ENCODE measurements at places on chromosomes 6 and 20.

DNA sequence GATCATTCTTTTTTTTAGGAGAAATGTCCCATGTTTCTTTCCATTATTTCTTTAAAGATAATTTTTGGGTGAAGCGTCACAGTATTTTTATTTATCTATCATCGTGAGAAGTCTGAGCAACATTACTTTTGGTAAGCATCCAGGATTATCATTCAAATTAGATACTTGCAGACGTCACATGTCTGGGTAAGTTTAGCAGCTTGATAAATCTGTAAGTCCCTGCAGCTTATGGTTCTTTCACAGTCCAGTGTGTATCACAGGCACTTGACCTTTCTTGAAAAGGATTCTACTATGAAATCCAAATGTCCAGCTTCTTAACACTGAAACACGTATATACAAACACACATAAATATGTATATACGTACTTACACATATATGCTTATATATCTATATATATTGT lies 359.4 kb downstream of the ESR1 start:
- no peak for DNase-seq

GRCh38 chr20:15100506-15101160 lies 763.2 kb upstream of the FLRT3 start:
- DNase-seq: no peak

DNA sequence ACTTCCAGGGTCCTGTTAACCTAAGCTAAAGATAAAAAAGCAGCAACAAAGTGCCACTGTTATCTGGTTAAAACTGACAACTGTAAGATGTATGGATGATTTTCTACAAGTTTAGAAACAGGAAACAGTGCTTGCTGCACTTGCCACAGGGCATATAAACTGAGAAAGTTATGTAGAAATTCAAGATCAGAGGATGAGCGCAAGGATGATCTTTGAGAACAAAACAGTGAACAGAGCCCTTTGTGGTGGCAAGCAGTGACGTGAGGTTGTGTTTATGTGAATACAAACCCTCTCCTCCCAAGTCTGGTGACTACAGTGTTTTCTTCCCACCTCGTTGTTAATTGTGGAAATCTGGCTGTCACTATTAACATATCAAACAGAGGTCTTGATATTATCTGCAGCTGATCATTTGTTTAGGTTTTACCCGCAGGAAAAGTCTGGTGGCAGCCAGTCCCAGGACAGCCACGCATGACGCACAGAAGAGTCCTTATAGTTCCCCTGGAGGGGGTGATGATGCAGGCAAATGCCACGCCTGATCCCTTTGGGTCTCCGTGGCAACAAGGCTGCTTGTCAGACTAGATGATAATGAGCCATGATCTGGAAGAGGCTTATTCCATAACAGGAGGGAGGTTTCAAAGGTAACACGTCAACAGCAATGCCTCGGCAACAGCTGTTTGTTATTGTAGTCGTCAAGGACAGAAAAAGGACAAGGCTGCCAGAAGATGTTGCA lies 43.1 kb upstream of the TNFAIP3 start:
- no peak for DNase-seq

DNA sequence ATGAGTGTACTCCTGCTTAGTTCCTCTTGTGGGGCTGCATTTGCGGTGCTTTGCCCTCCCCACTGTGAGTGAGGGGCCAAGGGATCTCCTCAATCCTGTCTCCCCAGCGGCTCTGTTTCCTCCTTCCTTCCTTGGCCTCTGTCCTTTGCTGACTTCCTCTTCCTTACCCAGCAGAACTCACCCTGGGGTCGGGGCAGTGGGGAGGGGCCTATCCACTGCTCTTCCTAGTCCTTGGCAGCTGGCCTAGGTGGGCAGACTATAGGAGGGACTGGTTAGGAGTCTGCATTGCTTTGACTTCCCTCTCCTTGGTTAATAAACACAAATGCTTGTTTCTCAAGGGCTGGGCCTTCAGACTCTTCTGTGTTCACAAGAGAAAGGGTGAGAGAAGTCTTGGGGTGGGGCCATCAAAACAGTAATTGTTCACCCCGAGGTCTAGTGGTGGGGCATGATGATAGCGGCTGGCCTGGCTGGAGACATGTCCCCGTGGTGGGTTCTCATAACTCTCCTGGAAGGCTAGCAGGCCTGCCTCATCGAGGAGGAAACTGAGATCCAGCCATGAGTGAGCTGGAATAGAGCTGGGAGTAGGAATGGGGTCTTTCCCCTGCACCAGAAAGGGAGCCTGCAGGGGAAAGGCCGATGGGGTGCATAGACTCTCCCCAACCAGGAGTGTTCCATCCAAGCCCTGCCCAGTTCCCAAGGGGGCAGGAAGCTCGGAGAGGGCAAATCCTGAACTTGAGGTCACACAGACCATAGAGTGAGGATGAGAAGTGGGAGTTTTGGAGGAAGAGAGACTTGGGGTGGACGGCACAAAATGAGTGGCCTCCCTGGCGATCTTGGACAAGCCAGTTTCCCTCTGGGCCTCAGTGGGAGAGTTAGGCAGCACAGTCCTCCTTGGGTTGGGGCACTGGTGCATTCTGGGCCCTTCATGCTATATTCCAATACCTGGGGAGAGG lies 12.7 kb downstream of the FAM110A start:
- no peak for DNase-seq

DNA sequence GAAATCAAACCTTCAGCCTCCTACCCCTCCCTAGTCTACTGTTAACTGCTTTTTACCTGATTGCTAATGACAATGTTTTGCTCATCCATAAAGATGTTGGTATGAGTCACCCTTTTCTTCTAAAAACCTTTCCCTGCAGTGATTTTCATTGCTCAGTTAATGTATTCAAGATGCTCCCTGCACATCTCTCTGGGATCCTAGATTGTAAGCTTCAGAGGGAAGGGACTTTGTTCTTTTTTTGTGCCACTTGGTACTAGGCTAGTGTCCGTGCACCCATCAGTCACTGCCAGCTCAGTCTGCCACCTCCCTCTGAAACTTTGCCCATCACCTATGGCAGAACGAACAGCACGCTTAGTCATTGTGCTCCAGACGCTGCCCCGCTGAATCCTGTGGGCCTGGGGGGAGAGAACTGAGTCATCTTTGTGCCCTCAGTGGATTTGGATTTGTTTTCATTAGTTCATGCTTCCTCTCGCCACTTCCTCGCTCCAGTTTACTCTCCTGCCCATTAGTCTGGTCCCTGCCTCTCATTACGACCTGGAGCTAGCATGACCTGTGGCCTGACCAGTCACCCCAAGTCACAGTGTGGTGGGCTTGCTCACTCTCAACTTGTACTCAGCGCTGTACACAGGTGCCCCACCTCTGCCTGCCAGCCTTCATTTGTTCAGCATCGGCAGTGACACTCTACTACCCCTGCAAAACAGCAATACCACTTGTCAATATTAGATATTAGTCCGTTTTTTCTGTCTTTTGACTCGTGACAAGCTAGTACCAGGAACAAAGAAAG lies 78.0 kb upstream of the TMEM181 start:
- DNase-seq: no peak

GRCh38 chr20:51271931-51272330 lies 249.0 kb upstream of the KCNG1 start:
- no peak for DNase-seq

GRCh38 chr20:33280775-33281174 lies 2.2 kb upstream of the BPIFB1 start:
- no peak for DNase-seq

GRCh38 chr6:39214120-39214813 lies 15.0 kb downstream of the KCNK5 start:
- no peak for DNase-seq

DNA sequence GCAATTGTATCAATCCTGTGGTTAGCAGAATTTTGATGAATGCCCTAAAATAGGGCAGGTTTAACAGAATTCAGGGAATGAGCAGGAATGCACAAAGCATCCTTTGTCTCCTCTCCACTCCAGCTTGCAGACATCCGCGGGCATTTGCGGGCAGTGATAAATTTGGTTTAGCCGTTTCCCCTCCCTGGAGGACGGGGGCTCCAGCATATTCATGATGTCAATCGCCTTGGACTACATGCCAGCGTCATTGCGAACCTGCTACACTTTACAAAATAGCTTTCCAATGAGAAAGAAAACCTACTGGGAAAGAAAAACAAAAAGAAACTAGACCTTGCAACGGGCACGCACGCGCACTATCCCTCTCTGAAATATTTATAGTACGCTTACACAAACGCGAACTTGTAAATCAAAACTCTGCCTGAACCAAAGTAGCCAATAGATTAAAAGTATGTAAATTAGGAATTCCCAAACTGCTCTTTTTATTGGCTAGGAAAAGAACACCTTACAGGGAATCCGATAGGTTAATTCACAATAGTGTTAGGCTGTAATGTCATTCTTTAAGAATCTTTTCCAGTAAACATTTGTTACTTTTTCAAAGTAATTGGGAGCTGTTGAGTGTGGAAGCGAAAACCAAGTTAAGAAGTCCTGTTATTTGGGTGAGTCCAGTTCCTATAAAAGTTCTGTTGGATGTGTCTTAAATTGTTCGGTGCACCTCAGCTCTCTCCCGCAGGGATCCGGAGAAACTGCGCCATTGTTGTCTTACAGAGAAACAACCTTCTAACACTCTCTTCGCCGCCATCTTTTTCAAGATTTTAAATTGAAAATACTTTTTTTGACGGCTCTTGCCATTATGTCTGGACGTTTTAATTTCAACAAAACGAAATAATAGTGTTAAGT lies 136.7 kb downstream of the HFE start:
- DNase-seq: peak; percentile 22

GRCh38 chr6:90973188-90973587 lies 386.3 kb upstream of the MAP3K7 start:
- no peak for DNase-seq

DNA sequence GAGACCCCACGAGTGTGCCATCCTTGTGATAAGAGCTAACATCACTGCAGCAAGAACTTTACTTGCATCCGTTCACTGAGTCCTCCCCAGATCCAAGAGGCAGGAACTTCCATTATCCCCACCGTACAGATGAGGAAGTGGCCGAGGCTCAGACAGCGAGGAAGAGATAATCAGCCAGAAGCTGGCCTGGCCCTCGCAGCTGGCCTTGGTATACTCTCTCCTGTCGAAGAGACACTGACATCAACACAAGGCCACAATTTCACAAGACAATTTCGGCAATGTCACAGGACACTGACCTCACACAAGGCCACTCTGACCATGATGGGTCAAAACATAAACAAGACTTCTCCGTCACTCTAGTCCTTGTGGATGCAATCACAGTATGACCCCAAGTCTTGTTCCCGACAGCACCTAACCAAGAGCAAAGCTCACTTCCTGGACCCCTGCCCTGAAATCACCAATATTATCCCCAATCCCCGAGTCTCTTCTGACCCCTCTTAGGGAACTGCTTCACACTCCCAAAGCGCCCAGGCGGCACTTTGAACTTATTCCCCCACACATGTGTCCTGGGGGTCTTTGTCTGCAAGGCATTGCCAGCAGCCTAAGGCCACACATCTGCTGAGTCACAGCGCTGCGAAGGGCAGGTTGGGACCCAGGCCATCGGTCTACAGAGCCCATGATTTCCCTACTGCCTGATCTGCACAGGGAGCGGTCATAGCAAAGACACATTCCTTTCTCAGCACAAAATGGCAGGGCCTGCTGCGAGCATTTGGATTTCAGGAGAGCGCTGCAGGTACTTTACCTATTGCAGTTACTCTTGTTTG lies 14.8 kb upstream of the VAPB start:
- no peak for DNase-seq

- no peak for DNase-seq
Measured at GRCh38 chr20:38776363-38776762, 28.1 kb downstream of the ACTR5 start.

DNA sequence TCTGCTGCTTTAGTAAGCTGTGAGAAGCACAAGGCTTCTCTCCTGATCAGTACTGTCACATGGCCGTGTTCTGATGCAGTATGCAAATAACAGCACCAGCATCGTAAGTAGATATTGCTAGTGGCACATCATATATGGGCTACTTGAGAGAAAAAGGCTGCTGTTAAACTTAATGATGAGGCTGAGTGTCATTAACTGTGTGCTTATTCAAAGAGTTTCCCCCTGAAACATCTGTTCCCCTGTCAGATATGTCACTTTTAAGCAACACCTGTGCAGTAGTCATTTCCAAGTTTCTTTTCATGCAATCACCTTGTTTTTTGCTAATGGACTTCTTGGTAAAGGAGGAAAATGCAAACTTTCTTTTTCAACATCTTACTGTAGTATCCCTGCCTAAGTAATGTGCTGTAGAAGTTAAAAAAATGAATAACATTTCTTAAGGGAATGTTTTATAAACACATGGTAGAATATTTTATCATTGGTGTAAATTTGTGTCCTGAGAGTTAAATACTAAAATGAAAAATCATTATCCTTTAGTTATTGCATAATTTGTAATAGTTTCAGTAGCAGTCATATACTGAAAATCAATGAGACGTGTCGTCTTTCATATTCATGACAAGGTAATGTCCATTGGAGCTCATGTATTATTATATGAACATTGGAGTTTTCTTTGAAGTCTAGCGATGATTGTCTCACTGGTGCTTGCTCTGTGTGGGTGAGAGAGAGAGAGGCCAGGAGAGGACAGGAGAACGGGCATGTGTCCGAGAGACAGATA lies 366.3 kb downstream of the CDKAL1 start:
- DNase-seq: no peak

DNA sequence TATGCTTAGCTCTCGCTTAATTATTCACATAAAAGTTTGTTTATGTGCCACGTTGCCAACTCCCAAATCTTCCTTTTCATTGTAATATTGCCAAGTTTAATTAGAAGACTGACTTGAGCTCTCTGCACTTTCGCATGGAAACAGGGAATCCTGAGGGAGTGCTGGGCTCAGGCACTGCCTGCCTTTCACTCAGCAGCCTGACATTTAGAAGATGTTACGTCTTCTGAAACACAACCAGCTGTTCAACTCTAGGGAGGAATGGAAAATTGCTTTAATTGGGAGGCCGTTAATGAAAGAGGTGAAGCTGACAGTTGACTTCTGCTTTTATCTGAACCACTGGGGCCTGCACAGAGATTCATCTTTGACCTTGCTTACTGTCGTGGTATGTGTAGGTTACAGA lies 77.4 kb upstream of the MTHFD1L start:
- no peak for DNase-seq

GRCh38 chr20:32702706-32703425 lies 29.1 kb upstream of the C20orf203 start:
- no peak for DNase-seq

- DNase-seq: no peak
Measured at GRCh38 chr6:120646101-120646500, 688.2 kb downstream of the TBC1D32 start.

DNA sequence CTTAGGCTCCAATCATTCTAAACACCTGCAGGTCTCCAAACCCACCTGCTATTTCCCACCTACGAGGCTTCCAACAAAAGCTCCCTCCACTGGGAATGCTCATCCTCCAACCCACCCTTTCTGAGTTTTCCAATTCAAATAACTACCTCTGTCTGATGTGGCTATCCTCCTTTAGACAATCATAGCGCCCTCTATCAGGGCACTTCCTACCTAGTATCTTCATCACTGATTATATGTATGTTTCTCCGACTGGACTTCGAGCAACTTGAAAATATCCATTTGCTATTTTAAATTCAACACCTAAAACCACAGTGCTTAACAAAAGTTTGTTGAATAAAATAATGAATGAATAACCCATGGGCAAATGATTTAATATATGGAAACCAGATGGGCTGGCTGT lies 41.3 kb downstream of the MTFR2 start:
- no peak for DNase-seq

- no peak for DNase-seq
Measured at GRCh38 chr6:138555421-138555988, 56.2 kb upstream of the NHSL1 start.
